Adrenal gland (tissue), 19 donors: ENCODE measurements at places on chromosomes 6 and 20.
A peak's percentile ranks its signal among the peaks of the same experiment; 100 is the strongest.

GRCh38 chr6:32475392-32476206, 35.9 kb downstream of the HLA-DRA start:
- no peak for DNase-seq

- no peak for DNase-seq
These were observed 212.5 kb downstream of the FOXA2 start for GRCh38 chr20:22371843-22372242.

DNA sequence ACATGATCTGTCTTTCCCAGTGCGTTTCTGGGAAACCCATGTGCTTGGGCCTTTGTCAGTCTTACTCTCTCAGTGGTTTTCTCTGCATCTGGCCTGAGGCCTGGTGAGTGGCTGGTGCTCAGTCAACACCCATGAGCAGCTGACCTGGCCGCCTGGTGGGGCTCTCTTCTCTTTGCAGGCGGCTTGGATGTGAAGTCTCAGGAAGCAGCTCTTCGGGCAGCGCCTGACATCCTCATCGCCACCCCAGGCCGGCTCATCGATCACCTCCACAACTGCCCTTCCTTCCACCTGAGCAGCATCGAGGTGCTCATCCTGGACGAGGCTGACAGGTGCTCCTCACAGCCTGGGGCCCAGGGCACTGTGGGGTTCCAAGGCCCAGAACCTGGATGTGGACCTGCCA, 10.8 kb downstream of the DDX27 start:
- no peak for DNase-seq

DNA sequence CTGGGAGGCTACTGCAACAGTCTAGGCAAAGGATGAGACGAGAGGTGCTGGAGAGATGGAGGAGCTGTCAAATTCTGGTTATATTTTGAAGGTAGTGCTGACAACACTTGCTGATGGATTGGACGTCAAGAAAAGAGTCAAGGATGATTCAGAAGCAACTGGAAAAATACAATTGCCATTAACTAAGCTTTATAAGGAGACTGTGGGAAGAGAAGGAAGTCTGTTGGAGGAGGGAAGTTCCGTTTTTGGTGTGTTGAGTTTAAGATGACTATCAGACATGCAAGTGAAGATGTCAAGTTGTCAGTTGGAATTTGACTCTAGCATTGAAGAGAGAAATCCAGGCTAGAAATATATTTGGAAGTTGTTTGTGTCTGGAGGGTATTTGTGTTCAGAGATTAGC, 358.1 kb downstream of the RNGTT start:
- no peak for DNase-seq

- peak; percentile 32 for DNase-seq
These were observed 404.4 kb downstream of the UTRN start for GRCh38 chr6:144689503-144690040.

DNA sequence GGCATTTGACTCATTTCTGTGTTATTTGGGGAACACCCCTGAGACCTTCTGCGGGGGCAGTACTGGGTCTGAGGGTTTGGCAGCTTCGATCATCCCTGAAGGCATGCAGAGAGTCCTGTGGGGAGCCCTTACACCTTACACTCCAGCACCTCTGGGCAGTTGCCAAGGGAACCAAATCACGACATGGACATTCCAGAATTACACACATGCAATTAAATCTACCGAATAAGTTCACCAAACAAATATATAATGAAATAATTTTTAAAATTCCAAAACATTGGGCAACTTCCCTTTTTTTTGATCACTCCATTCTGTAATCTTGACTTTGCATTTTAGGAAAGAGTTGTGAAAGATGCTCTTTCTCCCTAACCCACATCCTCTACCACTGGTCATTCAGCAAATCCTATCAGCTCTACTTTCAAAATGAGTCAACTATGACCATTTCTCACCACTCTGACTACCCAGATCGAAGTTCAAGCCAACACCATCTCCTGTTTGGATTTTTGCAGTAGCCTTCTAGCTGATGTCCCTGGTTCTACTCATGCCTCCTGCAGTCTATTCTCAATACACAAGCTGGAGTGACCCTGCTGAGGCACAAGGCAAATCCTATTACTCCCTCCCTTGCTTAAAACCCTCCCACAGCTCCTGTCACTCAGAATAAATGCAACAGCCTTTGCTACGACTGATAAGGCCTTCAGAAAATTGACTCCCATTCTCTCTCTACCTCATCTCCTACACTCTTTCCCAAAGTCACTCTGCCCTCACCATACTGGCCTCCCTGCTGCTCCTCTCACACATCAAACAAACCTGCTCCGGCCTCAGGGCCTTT, 533.3 kb downstream of the HACE1 start:
- peak; percentile 3 for DNase-seq

DNA sequence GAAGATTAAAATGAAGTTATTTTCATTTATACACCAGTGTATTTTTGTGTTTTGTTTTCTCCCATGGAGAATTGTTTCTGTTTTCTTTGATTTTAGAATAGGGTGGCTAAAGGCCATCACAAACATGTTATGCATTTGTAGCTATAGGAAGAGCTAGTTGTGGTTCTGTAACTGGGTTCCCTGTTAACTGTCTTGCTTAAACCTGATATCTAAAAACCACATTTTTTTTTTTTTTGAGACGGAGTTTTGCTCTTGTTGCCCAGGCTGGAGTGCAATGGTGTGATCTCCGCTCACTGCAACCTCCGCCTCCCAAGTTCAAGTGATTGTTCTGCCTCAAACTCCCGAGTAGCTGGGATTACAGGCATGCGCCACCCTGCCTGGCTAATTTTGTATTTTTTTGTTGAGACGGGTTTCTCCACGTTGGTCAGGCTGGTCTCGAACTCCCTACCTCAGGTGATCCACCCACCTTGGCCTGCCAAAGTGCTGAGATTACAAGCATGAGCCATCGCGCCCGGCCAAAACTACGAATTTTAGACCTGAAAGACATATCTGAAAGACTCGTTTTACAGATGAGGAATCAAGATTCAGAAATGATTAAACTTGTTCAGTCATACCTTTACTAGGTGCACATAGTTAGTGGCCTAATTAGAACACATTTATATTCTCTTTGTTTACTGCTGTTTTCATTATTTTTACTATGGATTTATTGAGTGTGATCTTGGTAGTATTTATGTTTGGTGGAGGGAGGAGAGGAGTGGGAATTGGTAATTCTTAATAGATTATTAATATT, 18.0 kb downstream of the SCAF8 start:
- no peak for DNase-seq

GRCh38 chr20:63124782-63125580, 91.0 kb downstream of the YTHDF1 start:
- DNase-seq: no peak

DNA sequence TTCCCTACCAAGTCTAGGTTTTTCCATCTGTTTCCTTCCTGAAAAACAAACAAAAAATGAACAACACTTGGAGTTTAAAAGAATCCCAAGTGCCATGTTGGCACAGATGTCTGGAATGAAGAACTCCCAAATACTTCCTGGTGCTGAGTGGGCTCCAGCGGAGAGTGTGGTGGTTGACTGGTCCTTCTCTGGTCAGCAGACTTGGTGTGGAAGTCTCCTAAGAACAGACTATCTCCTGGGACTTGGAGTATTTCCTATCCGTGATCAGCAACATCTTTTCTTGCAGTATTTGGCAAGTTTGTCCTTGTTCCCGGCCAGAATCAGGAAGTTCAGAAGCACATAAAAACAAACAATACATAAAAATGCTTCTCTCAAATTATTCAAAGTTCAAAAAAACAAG, 154.1 kb downstream of the MTFR2 start:
- no peak for DNase-seq

GRCh38 chr6:74015427-74015826, 319.4 kb downstream of the CD109 start:
- no peak for DNase-seq

- DNase-seq: no peak
These were observed 98.4 kb downstream of the ESR1 start for GRCh38 chr6:151905854-151906253.

DNA sequence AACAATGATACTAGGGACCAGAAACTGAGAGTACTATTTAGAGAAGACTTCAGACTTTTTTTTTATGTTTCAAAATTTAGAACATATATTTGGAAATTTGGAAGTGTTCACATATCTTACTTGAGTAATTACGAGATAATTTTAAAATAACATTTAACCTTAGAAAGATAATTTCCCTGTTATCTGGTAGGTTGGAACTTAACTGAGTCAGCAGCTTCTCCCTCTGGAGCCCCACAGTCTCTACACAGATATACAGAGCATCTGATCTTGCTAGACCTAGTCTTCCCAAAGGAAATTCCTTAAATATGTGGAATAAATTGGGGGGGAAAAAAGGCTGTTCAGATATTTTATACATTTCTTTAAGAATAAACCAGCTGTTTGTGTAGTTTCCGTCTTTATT, 48.6 kb downstream of the TSPYL4 start:
- no peak for DNase-seq

- no peak for DNase-seq
These were observed 10.6 kb downstream of the TEAD3 start for GRCh38 chr6:35486005-35486925.

DNA sequence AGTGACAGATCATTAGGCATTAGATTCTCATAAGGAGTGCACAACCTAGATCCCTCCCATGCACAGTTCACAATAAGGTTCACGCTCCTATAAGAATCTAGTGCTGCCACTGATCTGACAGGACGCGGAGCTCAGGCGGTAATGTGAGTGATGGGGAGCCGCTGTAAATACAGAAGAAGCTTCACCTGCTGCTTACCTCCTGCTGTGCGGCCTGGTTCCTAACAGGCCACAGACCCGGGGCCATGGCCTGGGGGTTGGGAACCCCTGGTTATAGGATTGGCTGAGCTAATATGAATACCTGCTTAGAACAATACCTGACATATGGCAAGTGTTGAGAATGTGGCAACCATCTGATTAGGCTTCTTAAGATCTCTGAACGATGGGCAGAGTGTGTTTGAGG, 2.4 kb downstream of the PNPLA1 start:
- no peak for DNase-seq

DNA sequence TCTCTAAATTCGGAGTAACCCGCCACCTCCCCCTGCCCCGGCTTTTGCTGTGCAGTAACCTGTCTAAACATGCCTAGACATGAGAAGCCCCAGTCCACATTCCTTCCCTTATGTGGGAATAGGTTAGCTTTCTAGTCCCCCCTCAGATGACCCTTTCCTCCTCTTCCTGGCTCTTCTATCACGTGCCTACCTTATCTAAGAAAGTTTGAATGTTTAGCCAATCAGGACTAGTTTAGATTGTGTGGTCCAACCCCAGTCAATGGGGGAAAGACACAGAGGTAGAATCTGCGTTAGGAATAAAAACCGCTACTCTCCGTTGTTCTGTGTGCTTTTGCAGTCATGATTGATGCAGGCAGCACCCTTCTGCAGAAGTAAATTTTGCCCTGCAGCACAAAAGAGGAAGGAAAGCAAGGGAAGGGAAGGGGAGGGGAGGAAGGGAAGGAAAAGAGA, 69.0 kb upstream of the CD93 start:
- DNase-seq: no peak

- DNase-seq: no peak
These were observed 1.8 kb upstream of the SLC44A4 start for GRCh38 chr6:31880616-31881015.

DNA sequence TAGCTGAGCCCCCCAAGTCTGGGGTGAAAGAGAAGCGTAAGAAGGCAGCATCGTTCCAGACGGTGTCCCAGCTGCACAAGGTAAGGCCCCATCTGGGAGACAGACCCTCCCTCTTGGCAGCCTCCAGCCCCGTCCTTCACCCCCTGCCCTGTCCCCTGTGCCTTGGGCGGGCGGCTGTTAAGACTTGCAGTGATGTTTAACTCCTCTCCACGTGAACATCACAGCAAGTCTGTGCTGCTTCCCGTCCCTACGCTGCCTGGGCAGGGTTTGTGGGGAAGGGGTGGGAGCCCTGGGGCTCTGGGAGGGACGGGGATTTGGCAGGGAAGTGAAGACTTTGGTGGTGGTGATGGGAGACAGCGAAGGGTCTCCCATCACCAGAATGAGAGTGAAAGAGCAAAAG, 34.6 kb downstream of the MYH7B start:
- no peak for DNase-seq

- no peak for DNase-seq
These were observed 66.0 kb downstream of the CDS2 start for GRCh38 chr20:5192570-5193431.

GRCh38 chr20:45153147-45153546, 21.6 kb upstream of the PI3 start:
- no peak for DNase-seq

- DNase-seq: no peak
These were observed 148.4 kb upstream of the TOP1 start for GRCh38 chr20:40880063-40880728.

- DNase-seq: no peak
These were observed 107.8 kb downstream of the NFATC2 start for GRCh38 chr20:51434580-51435247.

DNA sequence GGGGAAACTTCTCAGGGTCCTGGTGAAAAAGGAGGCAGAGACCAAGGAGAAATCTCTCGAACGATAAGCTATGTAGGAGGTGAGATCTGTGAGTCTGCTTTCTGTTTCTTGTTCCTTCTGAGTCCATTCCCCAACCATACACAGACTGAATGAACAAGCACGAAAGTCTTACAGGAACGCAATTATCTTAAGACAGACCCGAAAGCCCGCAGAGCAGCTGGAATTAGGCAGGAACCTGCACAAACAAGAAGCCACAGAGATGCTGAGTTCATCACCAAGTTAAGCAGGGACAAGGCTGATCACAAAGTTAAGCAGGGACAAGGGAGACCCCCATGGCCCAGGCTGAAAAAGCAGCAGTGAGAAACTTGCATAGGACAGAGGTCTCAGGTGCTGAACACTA, 21.4 kb upstream of the NELFCD start:
- DNase-seq: no peak

GRCh38 chr6:109406196-109406595, 23.9 kb upstream of the CD164 start:
- DNase-seq: no peak

GRCh38 chr6:165183071-165183470, 126.3 kb downstream of the C6orf118 start:
- DNase-seq: no peak

GRCh38 chr20:17838921-17839320, 129.7 kb downstream of the SNX5 start:
- no peak for DNase-seq

DNA sequence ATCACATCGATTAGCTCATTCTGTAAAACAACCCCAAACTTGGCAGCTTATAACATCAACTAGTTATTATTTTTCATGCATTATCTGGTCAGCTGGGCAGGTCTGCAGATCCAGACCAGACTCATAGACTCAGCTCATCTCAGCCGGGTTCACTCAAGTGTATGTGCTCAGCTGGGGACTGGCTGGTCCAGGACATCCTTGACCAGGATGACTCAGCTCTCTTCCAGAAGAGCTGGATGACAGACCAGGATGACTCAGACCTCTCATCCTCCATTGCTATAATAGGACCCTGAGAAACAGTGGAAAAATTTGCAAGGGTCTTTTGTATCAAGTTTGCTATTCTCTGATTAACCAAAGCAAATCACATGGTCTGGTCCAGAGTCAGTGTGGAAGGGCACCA, 312.5 kb upstream of the PLCB4 start:
- peak; percentile 85 for DNase-seq
